ENCODE measurements at places on chromosomes 2 and 18.
A peak's percentile ranks its signal among the peaks of the same experiment; 100 is the strongest.

- DNase-seq = no peak
These were observed 34.4 kb upstream of the CYP27C1 start for GRCh38 chr2:127254386-127254981.

DNA sequence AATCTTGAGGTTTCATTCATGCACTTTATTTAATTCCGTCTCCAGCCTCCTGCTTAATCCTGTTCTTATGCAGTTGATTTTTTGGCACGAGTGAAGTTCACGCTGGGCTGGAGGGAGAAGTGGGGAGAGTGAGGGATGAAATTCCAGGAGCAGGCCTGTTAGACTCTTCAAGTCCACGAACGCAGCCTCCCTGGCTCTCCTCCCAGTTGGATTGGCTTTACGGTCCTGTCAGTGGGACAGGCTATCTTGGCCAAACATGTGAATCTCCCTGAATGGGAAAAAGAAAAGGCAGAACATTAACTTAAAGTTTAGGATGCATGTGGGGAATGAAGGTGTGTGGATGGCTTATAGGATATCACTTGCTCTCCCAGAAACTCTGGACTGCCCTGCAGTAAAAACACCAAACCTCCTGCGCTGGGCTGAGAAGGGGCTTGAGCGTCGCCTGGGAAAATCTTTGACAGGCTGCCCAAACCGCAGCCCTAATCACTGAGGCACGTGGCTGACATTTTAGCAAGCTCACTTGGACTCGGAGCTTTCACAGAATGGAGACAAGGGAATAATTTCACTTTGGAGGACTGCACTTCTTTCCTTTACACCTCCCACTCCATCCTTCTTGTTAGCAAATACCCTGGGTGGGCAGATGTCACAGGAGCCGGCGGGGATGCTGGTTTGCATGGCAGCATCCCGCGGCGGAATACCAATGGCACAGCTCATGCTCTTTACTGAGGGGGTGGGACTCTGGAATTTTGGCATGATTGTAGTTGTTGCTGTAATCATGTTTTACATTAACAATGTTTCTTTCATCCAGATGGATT, 93.9 kb downstream of the ACKR3 start:
- peak; percentile 93 for DNase-seq

GRCh38 chr2:24181849-24182248, 7.0 kb downstream of the FAM228A start:
- DNase-seq = no peak

GRCh38 chr2:105712981-105713596, 31.6 kb upstream of the NCK2 start:
- DNase-seq = peak; percentile 53
